Left kidney (tissue), 8 donors: ENCODE measurements at places on chromosomes 7 and 10. TPM values are rescaled to one million over a fixed set of nuclear protein-coding genes. Genes with fewer than 3 reads are reported as not detected.

SLC16A9 gene
- 43.4 TPM for polyA plus RNA-seq

C10orf67 gene
- polyA plus RNA-seq: 2.7 TPM

MEOX2 gene
- 1.6 TPM for polyA plus RNA-seq

HMX3 gene
- not detected for polyA plus RNA-seq

DLG5 gene
- polyA plus RNA-seq: 51.4 TPM

AS3MT gene
- 21.8 TPM for polyA plus RNA-seq

SLC18A3 gene
- not detected for polyA plus RNA-seq

TCAF2 gene
- 3.3 TPM for polyA plus RNA-seq

MAPK8 gene
- polyA plus RNA-seq: 81.9 TPM

NFE2L3 gene
- polyA plus RNA-seq: 49.2 TPM

NPFFR1 gene
- 0.15 TPM for polyA plus RNA-seq

KNDC1 gene
- 8.3 TPM for polyA plus RNA-seq

HOXA10 gene
- 137 TPM for polyA plus RNA-seq

DRGX gene
- not detected for polyA plus RNA-seq
